ENCODE measurements at places on chromosomes 12 and 14. TPM values are rescaled to one million over a fixed set of nuclear protein-coding genes. Genes with fewer than 3 reads are reported as not detected.

The SERPINA1 gene
- polyA plus RNA-seq = 101 TPM

The TSPAN31 gene
- 110 TPM for polyA plus RNA-seq

- no peak for DNase-seq
Measured at GRCh38 chr12:4809449-4810218, 89.4 kb downstream of the GALNT8 start.

DNA sequence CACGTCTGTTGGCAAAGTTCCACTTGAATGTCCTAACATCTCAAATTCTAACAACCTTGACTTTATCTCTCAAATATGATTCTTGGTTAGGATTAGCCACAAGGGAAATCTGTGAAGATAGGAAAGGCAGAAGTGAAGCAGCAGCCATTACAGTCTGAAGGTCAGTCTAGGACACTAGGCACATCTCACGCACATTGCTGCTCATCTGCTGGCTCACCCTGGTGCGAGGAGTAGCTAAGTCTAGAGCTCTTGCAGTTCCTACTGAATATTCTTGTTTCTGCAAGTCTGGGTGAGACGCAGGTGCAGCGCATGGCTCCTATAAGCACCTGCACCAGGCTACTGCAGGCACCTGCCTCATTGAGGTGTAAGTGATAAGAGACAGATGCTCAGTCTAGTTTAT is 6.4 kb upstream of the SLC25A3 start:
- DNase-seq = no peak

- DNase-seq = no peak
Measured at GRCh38 chr12:49777800-49778748, 36.7 kb downstream of the TMBIM6 start.

- no peak for DNase-seq
Measured at GRCh38 chr12:14957551-14958168, 3.7 kb downstream of the ARHGDIB start.

DNA sequence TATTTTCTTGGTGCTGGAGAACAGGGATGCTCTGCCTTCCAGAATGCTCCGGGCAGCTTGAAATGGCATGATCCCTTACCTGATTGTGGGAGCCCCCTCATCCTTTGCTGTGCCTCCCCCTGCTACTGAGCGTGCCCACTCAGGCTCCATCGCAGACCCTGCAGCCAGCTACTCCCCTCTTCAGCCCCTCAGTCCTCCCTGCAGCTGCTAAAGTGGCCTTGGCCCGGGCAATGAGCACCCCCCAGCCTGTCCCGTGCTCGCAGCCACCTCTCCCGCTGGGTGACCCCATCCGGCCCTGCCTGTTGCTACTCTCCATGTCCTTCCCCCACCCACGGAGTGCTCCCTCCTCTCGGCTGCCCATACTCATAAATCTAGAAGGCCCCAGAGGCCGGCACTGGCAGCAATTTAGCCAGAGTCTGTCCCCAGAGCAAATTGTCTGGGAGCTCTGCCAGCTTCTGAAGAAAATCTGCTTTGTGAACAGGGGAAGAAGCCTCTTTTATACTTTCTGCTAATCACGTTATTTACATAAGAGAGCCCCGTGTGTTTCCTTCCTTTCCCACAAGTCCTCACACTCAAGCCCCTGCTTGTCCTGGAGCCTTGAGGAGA is 143.7 kb upstream of the FRMD6 start:
- no peak for DNase-seq

DNA sequence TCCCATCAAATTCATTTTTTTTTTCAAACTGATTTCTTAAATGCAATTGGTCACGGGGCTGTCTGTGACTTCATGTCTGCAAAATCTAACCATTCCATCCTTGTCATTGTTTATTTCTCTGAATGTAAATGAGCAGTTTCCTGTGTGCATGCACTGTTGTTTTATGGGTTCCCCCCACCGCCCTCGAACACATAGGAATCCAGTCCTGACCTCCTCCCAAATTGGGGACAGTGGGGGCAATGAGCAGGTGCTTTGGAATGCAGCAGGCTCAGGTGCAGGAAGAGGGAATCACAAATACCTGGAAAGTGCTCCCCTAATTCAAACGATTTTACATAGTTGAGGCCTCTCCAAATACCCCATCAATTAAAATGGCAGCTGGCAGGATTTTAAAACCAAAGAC is 62.6 kb upstream of the ESRRB start:
- DNase-seq = no peak
